ENCODE measurements at places on chromosomes 1 and 21.

DNA sequence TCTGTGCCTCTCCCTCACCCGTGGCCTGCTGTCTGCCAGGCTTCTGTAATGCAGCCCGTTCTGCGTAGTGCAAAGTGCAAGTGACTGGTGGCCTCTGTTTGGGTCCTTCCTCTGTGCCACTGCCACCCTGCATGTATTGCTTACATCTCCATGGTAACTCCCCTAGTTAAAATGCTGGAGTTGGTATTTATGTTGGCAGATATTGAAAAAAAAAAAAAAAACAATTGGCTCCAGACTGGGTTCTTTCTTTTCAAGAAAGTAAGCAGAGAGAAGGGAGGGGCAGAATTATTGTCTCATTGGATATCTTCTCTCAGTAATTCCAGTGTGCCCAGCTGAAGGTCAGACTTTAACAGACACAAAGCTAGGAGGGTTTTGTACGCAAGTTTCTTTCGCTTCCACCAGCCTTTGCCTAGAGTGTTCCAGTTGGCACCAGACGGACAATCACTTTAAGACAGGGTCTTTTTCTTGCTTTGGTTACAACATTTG lies 242.3 kb downstream of the PBX1 start:
- DNase-seq, result no peak

DNA sequence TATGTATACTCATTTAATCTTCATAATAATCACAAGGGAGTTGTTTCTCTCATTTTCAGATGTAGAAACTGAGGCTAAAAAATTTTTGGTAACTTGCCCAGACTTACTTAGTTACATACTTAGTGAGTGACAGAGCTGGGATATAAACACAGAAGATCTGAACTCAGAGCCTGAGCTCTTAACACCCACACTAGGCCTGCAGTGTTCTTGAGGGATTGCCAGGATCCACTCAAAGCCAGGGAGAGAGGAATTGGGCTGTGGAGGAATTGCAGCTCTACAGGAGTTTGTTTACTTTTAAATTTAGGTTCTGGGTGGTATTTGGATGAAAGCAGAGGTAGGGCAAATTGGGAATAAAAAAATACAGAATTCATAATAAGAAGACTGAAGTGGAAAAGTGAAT lies 515.1 kb upstream of the PLXNA2 start:
- no peak for DNase-seq

DNA sequence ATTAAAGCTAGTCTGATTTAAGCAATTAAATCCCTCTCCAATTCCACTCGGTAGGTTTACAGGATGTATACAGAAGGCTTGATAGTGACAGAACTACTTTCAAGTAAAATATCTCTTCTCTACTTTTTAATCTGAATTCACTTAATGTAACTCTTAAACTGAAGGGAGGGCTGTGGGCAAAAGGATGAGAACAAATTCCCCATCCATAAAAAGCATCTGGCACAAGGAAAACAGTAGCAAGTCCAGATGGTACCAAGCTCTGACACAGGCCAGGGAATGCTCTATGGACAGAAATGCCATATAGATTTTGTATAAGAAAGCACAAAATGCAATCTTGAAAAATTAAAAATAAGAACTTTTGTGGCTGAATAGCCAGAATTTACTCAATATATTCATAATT lies 53.1 kb upstream of the USH2A start:
- DNase-seq, result no peak

- no peak for DNase-seq
These were observed 3.7 kb upstream of the SLC1A7 start for GRCh38 chr1:53145942-53146708.

- DNase-seq, result peak; percentile 29
These were observed 117.2 kb downstream of the SLC25A24 start for GRCh38 chr1:108082738-108083562.

GRCh38 chr1:119943216-119943615 lies 46.9 kb upstream of the ADAM30 start:
- no peak for DNase-seq

DNA sequence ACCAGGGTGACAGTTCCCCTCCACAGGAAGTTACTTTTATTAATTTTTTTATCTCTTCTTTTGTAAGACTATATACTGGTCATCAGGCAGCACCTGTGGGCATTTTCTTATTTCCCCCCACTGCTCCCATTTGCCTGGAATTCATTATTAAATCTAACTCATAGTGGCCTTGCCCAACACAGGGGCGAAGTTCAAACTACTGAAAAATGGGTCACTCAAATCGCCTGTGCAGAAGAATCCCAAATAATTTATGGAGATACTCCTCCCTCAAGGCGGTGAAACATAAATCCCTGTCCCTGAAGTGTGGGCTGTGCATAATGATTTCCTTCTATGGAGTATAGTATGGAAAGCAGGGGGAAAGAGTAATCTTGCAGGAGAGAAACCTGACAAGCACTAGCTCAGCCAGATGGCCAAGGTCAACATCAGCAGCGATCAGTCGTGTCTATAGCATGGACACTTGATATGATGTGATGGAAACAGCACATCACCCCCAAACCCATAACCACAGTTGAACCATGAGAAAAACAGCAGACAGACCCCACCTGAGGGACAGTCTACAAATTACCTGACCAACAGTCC lies 7.9 kb downstream of the CAMK2N1 start:
- no peak for DNase-seq
